GM12878 (cell line): ENCODE measurements at places on chromosomes 13 and 19. TPM values are rescaled to one million over a fixed set of nuclear protein-coding genes. Genes with fewer than 3 reads are reported as not detected.

Gene TTC9B
- total RNA-seq: not detected in 2 replicates

Gene GPR180
- 4.2 and 4.4 TPM in 2 replicates for total RNA-seq

Gene PLA2G4C
- total RNA-seq: 2.3 and 2.7 TPM in 2 replicates

Gene KRTDAP
- not detected in 2 replicates for total RNA-seq

Gene IZUMO2
- not detected in 2 replicates for total RNA-seq

Gene NLRP11
- total RNA-seq: 0.05 TPM in 1 of 2 replicates, not detected in the other

Gene YIPF2
- 26.5 and 28.4 TPM in 2 replicates for total RNA-seq

Gene ZNF549
- total RNA-seq: 1.8 and 2.2 TPM in 2 replicates

Gene NXNL1
- not detected in 2 replicates for total RNA-seq

Gene RFPL4A
- not detected in 2 replicates for total RNA-seq

Gene TMEM190
- not detected in 2 replicates for total RNA-seq

Gene ERFL
- total RNA-seq: 0.10 and 0.19 TPM in 2 replicates
